ENCODE measurements at places on chromosomes 3 and 15.

DNA sequence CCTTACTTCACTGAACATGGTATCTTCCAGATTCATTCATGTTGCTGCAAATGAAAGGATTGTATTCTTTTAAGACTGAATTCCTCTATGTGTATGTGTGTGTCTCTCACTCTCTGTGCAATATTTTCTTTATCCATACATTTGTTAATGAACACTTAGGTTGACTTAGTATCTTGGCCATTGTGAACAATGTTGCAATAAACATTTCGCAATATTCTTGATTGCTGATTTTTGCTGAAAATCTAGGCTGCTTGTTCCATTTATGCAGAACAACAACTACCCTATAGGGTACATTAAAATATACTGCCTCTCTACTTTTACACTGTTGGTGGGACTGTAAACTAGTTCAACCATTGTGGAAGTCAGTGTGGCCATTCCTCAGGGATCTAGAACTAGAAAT, 732.4 kb downstream of the CADM2 start:
- no peak for DNase-seq

DNA sequence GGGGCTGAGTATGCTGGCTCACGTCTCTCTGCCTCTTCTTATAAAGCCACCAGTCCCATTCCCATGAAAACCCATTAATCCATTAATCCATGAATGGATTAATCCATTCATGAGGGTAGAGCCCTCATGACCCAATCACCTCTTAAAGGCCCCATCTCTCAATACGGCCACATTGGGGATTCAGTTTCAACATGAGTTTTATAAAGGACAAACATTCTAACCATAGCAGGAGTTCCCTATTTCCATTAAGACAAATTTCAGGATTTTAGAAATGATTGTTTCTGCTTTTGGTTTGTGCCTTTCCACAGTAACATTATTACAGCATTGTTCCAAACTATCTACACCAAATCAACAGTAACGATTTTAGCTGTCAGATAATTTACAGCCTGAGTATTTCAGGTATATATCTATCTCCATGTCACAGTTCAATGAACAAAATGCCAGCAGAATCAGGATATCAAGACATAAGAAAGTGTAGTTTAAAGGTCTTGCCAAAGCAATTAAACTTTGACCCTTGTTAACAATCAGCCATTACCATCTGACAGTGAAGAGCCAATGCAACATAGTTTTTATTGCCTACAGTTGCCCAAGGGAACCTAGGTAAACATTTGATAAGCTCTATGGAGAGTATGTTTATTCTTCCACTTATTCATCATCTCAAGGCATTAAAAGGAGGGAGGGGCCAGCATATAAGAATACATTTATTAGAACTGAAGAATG, 3.8 kb downstream of the TSPAN3 start:
- DNase-seq, result no peak

DNA sequence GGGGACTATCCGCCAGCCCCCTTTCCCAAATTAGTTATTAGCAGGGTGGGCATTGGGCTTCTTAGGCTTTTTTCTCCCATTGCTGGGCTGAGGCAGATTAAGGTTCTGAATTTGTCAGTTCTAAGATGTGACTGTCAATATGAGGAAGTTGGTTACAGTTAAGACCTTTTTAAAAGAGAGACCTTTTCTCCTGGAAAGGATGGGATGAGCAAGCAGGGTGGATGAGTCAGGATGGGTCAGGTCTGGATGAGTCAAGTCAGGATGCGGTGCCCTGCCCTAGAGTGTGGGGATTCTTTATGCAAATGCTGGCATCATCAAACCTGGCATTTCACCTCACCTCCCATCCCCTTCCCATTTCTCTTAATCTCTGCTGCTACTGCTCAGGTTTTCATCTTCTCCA, 1.9 kb downstream of the AEN start:
- peak; percentile 70 for DNase-seq

- no peak for DNase-seq
These were observed 99.9 kb upstream of the TP63 start for GRCh38 chr3:189531271-189531670.
